ENCODE measurements at places on chromosomes 1 and 21.

GRCh38 chr1:247376659-247377058 is 39.3 kb upstream of the NLRP3 start:
- peaks cover 9% of the 10 kb centered on the region for H3K27me3 ChIP-seq
- no peak overlapping the region for H3K27ac ChIP-seq
- H3K4me3 ChIP-seq, result no peak overlapping the region
- H3K36me3 ChIP-seq, result no peaks in the 10 kb centered on the region
- H3K4me1 ChIP-seq, result peaks cover 7% of the 10 kb centered on the region

DNA sequence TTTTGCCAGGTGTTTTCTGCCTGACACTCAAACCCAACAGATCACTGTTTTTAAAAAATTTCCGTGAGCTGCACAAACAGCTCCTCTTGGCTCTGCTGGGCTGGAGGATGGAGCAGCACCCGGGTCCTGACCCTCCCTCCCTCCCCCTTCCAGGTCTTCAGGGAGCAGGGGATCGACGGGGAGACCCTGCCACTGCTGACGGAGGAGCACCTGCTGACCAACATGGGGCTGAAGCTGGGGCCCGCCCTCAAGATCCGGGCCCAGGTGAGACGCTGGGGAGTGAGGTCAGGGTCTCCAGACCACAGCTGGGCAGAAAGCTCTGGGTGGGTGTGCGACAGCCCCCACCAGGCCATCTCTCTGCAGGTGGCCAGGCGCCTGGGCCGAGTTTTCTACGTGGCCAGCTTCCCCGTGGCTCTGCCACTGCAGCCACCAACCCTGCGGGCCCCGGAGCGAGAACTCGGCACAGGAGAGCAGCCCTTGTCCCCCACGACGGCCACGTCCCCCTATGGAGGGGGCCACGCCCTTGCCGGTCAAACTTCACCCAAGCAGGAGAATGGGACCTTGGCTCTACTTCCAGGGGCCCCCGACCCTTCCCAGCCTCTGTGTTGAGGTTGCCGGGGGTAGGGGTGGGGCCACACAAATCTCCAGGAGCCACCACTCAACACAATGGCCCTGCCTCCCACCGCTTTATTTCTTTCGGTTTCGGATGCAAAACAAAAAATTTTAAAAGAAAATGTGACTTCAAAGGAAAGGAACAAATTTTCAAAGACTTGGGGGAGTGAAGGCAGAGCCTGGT is 15.3 kb downstream of the NOC2L start:
- peaks cover 15% of the 10 kb centered on the region for H3K36me3 ChIP-seq
- H3K27me3 ChIP-seq, result peaks cover 67% of the 10 kb centered on the region

DNA sequence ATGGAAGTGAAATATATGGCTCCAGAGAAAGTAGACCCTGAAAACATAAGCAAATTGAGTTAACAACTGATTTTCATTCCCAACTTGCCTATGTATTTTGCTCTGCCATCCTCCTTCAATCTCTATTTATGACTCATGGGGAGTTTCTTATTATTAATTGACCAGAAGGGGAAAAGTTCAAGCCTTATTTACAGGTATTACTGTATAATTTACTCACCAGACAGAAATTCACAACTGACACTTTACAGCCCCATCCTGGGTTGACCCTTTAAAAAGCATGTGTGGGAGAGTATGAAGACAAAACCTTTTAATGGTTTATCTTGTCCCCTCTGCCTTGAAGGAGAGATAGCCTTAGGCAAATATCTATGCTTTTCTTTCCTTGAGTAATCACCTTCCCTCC is 39.8 kb upstream of the C1orf53 start:
- H3K4me1 ChIP-seq, result no peaks in the 10 kb centered on the region
- no peak overlapping the region for H3K4me3 ChIP-seq
- no peak for DNase-seq
- peaks cover 3% of the 10 kb centered on the region for H3K27me3 ChIP-seq
- no peaks in the 10 kb centered on the region for H3K36me3 ChIP-seq
- H3K27ac ChIP-seq, result no peak overlapping the region

DNA sequence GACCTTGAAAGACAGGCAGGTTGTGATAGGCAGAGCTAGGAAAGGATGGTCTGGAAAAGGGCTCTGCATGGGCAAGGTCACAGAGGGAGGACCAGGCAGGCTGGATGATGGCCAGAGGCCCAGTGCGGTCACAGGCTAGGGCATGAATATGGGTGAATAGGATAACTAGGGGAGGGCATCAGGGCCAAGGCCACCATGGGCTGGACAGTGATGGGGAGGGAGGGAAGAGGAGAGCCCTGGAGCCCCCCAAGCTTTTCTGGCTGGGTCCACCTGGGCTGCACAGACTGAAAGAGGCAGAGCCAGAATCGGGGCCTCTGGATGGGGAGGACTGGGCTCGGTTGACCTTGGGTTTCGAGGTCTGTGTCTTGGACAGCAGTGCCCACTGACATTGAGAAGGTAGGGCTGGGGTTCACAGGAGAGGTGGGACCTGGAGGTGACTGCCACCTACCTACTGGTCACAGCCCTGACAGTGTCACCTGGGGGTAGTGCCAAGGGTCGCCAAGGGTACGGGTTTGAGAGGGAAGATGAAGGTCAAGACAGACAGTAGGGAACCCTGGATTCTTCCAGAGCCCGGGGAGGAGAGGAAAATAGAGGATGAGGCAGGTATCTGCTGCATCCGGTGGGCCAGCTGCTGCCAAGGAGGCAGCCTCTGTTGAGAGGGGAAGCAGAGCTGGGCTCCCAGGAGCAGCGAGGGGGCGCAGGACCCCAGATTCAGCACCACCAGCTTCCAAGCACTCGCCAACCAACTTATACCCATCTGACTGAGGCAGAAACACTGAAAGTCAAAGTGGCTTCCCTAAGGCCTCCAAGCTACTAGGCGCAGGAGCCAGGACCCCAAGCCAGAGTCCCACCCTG is 6.1 kb upstream of the NPHP4 start:
- no peaks in the 10 kb centered on the region for H3K27me3 ChIP-seq
- no peak overlapping the region for H3K4me3 ChIP-seq
- no peak for DNase-seq
- peak overlapping the region; percentile 39 for H3K27ac ChIP-seq
- peaks cover 29% of the 10 kb centered on the region for H3K4me1 ChIP-seq

DNA sequence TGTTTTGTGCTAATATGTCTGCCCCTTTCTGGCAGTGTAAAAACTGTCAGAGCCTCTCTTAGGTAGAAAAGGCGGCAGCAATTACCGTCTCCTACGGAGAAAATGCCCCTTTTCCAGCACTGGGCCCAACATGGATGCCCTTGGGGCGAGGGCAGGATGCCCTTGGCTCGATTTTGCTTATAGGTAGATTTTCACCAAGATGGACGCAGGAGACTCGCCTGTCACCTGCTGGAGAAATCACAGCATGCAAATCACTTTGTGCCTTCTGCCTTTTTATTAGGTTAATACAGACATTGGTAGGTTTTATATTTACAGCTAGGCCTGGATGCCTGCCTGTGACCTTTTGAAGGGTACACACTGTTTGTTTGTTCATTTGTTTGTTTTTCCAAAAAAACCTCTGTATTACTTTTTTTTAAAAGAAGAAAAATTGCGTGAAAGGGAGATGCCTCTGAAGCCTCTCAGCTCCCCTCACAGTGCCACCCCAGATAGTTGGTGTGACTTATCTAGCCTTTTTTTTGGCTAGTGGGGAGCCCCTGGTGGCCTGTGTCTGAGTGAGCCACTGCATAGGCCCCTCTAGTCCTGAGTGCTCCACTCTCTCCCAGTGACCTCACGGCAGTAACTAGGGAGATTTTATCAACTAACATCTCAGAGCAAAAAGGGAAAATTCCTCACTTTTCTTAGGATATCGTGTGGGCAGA is 2.5 kb downstream of the ATP1B1 start:
- H3K27ac ChIP-seq, result no peak overlapping the region
- DNase-seq, result peak; percentile 28
- H3K36me3 ChIP-seq, result peaks cover 4% of the 10 kb centered on the region
- no peak overlapping the region for H3K4me3 ChIP-seq
- peaks cover 28% of the 10 kb centered on the region for H3K27me3 ChIP-seq

GRCh38 chr1:29197590-29197924 is 15.9 kb upstream of the SRSF4 start:
- H3K27ac ChIP-seq, result no peak overlapping the region
- DNase-seq, result peak; percentile 69
- H3K27me3 ChIP-seq, result no peaks in the 10 kb centered on the region
- no peak overlapping the region for H3K4me3 ChIP-seq

DNA sequence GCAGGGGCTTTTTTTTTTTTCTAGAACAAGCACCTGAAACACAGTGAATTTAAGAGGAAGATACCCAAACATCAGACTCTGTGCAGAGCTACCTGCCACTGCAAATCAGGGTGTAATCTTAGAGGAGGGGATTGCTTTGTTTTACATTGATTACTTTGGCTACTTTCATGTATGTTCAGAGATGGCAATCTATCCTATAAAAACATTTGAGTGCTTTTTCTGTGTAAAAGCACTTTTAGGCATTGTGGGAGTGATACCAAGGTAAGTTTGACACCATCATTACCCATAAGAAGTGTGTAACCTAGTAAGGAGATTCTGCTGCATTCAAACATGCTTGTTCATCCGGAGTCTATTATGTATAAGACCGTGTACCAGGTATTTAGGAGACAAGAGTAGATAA is 50.1 kb downstream of the ZFYVE9 start:
- H3K4me1 ChIP-seq, result no peaks in the 10 kb centered on the region
- no peak overlapping the region for H3K4me3 ChIP-seq
- no peaks in the 10 kb centered on the region for H3K36me3 ChIP-seq
- no peak for DNase-seq
- H3K27ac ChIP-seq, result no peak overlapping the region

DNA sequence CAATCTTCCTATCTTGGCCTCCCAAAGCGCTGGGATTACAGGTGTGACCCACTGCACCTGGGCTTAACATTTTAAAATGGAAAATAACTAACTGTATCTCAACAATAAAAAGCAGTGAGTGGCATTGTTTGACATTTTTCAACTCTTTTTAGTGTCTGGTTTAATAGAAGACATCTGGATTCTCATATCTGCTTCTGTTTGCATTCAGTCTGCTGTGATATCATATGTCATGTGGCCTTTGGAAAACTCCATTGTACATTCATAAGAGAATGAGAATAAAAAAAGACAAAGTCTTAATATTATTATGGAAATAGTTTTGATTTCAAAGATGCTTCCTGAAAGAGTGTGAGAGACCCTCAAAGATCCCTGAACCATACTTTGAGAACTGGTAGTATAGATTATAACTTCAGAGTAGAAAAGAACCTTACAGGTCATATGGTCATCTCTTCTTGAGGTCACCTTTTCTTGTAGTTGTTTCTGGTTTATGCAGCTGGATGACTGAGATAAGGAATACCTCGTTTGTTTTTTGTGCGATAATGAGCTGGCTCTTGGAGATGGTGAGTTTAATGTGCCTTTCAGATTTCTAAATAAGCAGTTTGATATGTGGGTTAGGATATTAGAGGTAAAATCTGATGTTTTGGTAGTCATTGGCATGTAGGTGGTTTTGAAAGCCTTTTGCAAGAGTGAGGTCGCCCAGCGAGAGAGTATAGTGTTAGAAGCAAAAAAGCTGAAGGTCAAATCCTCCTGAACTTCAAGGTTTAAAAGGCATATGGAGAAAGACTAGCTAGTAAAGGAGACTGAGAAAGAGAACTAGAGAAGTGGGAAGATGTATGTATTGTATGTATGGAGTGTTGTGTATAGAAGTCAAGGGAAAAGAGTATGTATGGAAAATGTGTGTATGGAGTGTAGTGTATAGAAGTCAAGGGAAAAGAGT is 17.2 kb downstream of the CEP350 start:
- H3K4me3 ChIP-seq, result no peak overlapping the region
- no peak for DNase-seq
- no peak overlapping the region for H3K27ac ChIP-seq
- H3K4me1 ChIP-seq, result peaks cover 16% of the 10 kb centered on the region
- no peaks in the 10 kb centered on the region for H3K27me3 ChIP-seq

GRCh38 chr1:2258122-2258681 is 30.1 kb downstream of the SKI start:
- H3K27me3 ChIP-seq, result no peaks in the 10 kb centered on the region
- no peak for DNase-seq
- peak overlapping the region; percentile 84 for H3K27ac ChIP-seq

DNA sequence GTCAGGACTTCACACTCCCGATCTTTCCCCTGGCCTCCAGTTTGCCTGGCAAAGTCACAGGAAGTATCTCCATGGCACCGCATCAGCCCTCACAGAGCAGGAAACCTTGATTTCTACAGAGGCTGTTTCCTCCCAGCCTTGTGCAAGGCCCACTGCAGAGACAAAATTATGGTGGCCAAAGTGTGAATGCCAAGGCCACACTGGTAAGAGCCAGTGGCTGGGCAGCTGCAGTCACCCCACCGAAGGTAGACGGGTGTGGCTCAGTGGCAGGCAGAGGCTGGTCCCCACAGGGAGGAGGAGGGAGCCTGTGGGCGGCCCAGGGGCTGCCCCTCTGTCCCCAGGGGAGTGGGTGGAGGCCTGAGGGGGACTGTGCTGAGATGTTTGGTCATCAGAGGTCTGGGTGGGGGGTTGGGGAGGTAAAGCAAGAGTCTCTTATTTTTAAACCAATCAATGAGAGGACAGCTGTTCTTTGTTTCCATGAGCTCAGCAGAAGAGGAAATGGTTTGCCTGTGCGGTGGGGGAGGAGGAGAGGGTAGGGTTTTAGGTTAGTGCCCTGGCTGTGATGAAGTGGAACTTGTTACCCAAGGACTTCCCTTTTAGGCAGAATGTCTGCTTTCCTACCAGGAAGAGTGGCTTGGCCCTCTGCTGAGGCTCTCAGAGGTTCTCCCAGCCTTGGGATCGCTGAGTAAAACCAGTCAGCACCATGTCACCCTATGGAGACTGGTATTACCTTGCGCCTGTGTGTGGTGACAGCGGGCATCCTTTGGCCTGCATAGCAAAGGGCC is 18.0 kb upstream of the BTG2 start:
- H3K4me3 ChIP-seq, result peak overlapping the region; percentile 61
- peak; percentile 90 for DNase-seq
- no peaks in the 10 kb centered on the region for H3K36me3 ChIP-seq
- peak overlapping the region; percentile 100 for H3K27ac ChIP-seq

DNA sequence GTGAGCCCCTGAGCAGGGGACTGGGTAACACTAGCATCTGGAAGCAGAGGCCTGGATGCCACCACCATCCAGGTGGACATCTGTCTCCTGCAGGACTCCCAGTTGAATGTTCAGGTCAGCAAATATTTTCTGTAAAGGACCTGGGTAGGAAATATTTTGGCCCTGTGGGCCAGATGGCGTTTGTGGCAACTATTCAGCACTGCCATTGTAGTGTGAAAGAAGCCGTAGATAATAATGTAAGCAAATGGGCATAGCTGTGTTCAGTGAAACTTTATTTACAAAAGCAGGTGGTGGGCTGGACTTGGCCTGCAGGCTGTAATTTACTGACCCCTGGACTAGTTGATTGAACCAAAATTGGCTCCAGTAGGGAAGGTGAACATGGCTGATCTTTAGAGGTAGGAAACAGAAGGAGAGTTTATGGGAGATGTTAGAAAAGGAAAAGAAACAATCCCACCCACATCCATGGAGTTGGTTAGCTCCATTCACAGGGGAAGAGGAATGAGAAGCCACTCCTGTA is 20.0 kb upstream of the CD101 start:
- no peak overlapping the region for H3K4me3 ChIP-seq
- no peak for DNase-seq
- no peaks in the 10 kb centered on the region for H3K27me3 ChIP-seq
- H3K27ac ChIP-seq, result no peak overlapping the region
- H3K4me1 ChIP-seq, result peaks cover 13% of the 10 kb centered on the region
- H3K36me3 ChIP-seq, result no peaks in the 10 kb centered on the region
